Liver (tissue), 10 donors: ENCODE measurements at places on chromosomes 1 and 21. TPM values are rescaled to one million over a fixed set of nuclear protein-coding genes. Genes with fewer than 3 reads are reported as not detected.

CYP4X1 gene
- 0.56 TPM for total RNA-seq

CACNA1S gene
- under 0.01 TPM for total RNA-seq

DNA sequence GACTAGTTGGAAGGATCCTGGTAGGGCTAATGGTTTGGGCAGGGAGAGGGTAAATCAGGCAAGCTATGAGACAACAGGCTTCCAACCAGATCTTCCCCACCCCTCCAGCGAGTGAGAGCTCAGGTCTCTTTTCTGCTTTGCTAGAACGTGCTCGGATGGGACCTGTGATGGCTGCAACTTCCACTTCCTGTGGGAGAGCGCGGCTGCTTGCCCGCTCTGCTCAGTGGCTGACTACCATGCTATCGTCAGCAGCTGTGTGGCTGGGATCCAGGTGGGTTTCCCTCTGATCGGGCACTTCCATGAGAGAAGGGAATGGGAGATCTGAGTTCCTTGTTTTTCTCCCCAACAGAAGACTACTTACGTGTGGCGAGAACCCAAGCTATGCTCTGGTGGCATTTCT lies 14.0 kb upstream of the SARS1 start:
- DNase-seq: no peak
- H3K27me3 ChIP-seq: no peaks in the 10 kb centered on the region
- H3K4me3 ChIP-seq: no peak overlapping the region
- no peaks in the 10 kb centered on the region for H3K36me3 ChIP-seq

GRCh38 chr1:160096274-160097116 lies 1.9 kb downstream of the IGSF8 start:
- H3K4me1 ChIP-seq: peaks cover 36% of the 10 kb centered on the region
- no peak for DNase-seq
- peak overlapping the region; percentile 84 for H3K27ac ChIP-seq

NES gene
- 2.5 TPM for total RNA-seq

GRCh38 chr1:8133657-8134430 lies 107.7 kb upstream of the ERRFI1 start:
- no peak for DNase-seq
- H3K27ac ChIP-seq: peak overlapping the region; percentile 34
- no peak overlapping the region for H3K4me3 ChIP-seq
- H3K4me1 ChIP-seq: peaks cover 4% of the 10 kb centered on the region
- H3K27me3 ChIP-seq: no peaks in the 10 kb centered on the region

DNA sequence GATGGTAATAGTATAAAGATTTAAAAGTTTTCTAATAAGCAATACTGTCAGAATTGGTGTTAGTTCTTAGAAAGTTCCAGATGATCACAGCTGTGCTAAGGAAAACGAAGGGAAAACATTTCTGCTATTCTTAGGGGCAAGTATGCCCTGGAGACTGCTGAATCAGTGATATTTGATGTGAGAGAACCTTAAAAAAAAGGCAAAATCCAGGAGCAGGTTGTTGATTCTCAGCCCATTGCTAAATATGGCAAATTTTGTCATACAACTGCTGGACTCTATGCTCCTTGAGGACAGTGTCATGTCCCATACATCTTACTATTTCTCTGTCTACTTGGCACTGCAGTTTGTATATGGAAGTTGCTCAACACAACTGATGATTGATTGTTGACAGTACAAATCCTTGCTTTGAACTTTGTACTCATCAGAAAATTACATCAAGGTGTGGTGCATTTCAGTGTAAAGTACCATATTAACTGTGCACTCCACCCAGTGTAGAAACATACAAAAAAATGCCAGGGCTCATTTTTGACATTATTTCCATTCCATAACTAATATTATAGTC lies 10.9 kb downstream of the CRCT1 start:
- no peak overlapping the region for H3K27ac ChIP-seq
- no peaks in the 10 kb centered on the region for H3K36me3 ChIP-seq
- H3K4me3 ChIP-seq: no peak overlapping the region
- H3K4me1 ChIP-seq: no peaks in the 10 kb centered on the region
- no peak for DNase-seq

DNA sequence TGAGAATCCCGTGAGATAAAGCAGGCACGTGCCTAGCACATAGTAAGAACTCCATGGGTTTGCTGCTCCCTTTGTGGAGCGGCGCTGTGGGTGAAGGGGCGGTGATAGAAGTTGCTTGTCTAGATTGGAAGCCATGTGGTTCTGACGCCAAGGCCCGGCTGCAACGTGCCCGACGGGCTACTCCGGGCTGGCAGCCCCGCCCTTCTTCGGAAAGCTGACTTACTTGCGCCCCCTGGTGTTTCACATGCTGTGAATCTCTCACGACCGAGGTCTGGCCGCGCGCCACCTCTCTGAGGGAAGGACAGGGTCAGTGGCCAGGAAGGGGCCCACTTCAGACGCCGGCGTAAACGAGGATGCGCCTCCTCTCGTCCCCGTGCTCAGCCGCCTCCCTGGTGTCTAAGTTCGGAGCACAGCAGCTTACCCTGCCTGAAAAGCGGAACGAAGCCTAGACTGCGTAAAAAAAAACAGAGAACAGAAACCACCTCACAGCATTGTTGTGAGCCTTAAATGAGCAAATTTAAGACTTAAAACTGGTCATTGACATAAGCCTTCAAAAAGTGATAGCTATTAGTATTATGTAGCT lies 42.6 kb upstream of the WNT2B start:
- H3K4me3 ChIP-seq: no peak overlapping the region
- DNase-seq: peak; percentile 89
- no peaks in the 10 kb centered on the region for H3K27me3 ChIP-seq

UBXN10 gene
- 2.3 TPM for total RNA-seq

DNA sequence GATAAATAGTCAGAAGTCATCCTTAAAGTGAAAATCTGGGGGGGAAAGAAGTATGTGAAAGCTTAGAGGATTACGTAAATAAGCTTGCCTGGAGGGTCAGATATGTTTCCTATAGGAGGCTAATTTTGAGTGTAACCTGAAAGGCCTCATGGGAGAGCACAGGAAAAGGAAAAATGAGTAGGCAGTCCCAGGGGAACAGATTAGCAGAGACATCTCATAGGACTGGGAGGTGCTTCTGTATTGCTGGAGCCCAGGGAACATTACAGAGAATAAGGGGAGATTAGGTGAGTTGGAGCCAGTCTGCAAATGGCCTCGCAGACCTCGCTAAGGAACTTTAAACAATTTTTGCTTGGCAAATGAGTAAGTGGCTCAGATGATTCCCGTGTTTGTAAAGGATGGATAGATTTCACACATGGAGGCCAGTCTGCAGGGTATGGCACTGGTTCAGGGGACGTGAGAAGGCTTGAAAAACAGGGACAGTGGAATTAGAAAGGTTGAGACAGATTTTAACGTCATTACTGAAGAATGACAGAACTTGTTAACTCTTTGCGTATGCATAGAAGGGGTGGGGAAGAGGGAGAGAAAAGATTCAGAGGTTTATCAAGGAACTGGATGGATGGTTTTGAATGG lies 149.1 kb downstream of the GREM2 start:
- no peaks in the 10 kb centered on the region for H3K27me3 ChIP-seq
- no peak for DNase-seq
- no peak overlapping the region for H3K27ac ChIP-seq
- H3K36me3 ChIP-seq: no peaks in the 10 kb centered on the region

- no peak overlapping the region for H3K4me3 ChIP-seq
- no peaks in the 10 kb centered on the region for H3K4me1 ChIP-seq
- H3K27ac ChIP-seq: no peak overlapping the region
- H3K36me3 ChIP-seq: no peaks in the 10 kb centered on the region
Observed at GRCh38 chr1:19651141-19651737, 7.1 kb downstream of the NBL1 start.

- no peak overlapping the region for H3K27ac ChIP-seq
- no peak for DNase-seq
- H3K4me1 ChIP-seq: no peaks in the 10 kb centered on the region
- H3K36me3 ChIP-seq: no peaks in the 10 kb centered on the region
- H3K4me3 ChIP-seq: no peak overlapping the region
Observed at GRCh38 chr1:75632350-75632949, 21.5 kb upstream of the SLC44A5 start.

GRCh38 chr1:21139601-21140000 lies 37.1 kb downstream of the EIF4G3 start:
- H3K27me3 ChIP-seq: no peaks in the 10 kb centered on the region
- peaks cover 3% of the 10 kb centered on the region for H3K36me3 ChIP-seq
- no peak for DNase-seq
- no peaks in the 10 kb centered on the region for H3K4me1 ChIP-seq
- no peak overlapping the region for H3K27ac ChIP-seq
- H3K4me3 ChIP-seq: no peak overlapping the region
